ENCODE measurements at places on chromosomes 7 and 10.

GRCh38 chr7:148253629-148254028 is 336.9 kb upstream of the C7orf33 start:
- no peak for DNase-seq

DNA sequence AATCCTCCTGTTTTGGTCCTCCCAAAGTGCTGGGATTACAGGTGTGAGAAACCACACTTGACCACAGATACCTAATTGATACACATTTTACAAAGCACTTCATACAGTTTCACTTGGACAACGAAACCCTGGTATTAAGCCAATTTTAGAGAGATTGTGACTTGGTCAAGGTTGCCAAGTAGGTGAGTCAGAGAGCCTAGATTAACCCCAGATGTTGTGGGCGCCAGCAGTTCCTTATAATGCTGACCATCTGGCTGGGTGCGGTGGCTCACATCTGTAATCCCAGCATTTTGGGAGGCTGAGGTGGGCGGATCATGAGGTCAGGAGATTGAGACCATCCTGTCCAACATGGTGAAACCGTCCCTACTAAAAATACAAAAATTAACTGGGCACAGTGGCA is 4.9 kb upstream of the PHKG1 start:
- no peak for DNase-seq

DNA sequence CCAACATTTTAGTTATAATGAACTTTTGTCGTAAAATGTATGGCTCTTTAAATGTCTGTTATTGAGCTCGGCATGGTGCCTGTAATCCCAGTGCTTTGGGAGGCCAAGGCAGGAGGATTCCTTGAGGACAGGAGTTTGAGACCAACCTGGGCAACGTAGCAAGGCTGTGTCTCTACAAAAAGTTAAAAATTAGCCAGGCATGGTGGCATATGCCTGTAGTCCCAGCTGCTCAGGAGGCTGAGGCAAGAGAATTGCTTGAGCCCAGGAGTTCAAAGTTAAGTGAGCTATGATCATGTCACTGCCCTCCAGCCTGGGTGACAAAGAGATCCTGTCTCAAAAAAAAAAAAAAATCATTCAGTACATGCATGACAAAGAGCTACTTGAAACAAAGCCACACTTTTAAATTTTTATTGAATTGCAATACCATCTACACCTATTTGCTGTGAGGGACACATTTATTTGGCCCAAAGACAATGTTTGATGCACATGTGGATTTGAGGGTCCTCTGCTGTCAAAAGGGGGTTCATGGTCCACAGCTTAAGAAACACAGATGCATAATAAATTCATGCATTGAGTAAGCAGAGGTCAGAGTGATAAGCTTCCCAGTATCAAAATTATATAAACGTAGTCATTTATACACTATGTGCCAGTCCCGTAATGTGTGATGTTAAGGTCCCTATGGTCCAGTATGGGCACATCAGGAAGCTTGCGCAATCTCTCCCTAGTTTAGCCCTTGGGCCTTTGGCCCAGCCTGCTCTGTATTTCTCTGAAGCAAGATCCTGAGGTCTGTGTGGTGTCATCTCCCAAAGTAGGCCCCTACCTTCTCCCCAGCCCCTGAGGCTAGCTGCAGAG is 4.4 kb upstream of the MALSU1 start:
- no peak for DNase-seq

GRCh38 chr7:73622909-73623797 is 1.2 kb downstream of the MLXIPL start:
- no peak for DNase-seq

- no peak for DNase-seq
These were observed 8.0 kb downstream of the STAG3 start for GRCh38 chr7:100185726-100186125.

- no peak for DNase-seq
These were observed 97.4 kb downstream of the FOXL3 start for GRCh38 chr7:387132-388022.

DNA sequence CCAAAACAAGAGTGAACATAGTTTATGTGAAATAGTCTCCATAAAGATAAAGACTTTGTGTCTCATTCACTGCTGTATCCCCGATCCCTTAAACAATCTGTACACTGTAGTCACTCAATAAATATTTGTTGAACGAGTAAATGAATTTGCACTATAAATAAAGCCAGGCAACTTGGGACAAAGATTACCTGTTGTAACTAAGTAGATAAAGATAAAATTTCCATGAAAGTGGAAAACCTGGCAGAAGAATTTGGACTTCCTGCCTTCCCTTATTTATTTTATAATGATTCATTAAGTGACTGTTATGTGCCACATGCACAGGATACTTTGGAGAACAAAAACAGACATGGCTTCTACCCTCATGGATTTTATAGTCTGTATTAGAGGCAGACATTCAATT is 277.7 kb upstream of the KAT6B start:
- no peak for DNase-seq

- DNase-seq: no peak
These were observed 36.3 kb downstream of the SLC25A13 start for GRCh38 chr7:96285579-96285978.

GRCh38 chr7:85521108-85521694 is 334.3 kb upstream of the SEMA3D start:
- DNase-seq: no peak

DNA sequence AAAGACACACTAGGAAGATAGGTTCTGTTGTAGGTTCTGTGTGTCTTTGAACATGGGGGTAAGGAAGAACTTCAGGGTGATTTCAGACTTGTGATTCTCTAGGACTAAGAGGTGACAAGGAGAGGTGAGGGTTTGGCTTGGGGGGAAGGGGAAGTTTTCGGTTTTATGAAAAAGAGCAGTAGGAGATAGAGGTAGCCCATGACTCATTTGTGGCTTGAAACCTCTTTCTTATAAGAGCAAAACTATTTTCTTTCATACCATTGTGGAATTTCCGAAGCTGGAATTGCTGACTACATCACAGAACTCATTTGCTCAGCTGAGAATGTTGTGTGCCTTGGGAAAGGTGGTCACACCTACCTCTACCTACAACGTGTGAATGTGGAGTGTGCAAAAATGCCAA is 39.6 kb upstream of the IKZF1 start:
- no peak for DNase-seq

GRCh38 chr7:105877736-105878135 is 1.3 kb upstream of the ATXN7L1 start:
- no peak for DNase-seq

GRCh38 chr10:51527522-51528219 is 171.7 kb downstream of the CSTF2T start:
- no peak for DNase-seq

- DNase-seq: no peak
These were observed 274.8 kb upstream of the NRG3 start for GRCh38 chr10:81600185-81600584.

DNA sequence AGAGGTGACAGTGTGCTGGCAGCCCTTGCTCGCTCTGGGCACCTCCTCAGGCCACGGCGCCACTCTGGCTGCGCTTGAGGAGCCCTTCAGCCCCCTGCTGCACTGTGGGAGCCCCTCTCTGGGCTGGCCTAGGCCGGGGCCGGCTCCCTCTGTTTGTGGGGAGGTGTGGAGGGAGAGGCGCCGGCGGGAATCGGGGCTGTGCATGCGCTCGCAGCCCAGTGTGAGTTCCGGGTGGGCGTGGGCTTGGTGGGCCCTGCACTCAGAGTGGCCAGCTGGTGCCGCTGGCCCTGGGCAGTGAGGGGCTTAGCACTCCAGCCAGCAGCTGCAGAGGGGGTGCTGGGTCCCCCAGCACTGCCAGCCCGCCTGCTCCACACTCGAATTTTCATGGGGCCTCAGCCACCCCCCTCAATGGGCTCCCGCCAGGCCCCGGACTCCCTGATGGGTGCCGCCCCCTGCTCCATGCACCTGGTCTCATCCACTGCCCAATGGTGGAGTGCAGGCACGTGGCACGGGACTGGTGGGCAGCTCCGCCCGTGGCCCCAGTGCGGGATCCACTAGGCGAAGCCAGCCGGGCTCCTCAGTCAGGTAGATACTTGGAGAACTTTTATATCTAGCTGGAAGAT is 96.7 kb upstream of the BET1 start:
- DNase-seq: no peak

GRCh38 chr7:44215531-44215930 is 14.8 kb downstream of the YKT6 start:
- no peak for DNase-seq

DNA sequence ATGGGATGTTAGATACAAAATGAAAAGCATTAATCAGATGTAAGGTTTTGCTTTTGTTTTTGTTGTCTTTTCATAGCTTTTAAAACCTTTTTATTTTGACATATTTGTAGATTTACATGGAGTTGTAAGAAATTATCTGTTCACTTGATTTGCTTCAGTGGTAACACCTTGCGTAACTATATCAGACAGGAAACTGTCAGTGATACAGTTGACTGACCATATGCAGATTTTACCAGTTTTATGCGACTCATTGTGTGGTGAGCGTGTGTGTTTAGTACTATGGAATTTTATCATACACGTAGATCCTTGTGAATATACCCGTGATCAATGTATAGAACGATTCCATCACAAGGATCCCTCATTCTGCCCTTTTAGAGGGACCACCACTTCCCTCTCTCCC is 701.4 kb downstream of the SUGCT start:
- no peak for DNase-seq

DNA sequence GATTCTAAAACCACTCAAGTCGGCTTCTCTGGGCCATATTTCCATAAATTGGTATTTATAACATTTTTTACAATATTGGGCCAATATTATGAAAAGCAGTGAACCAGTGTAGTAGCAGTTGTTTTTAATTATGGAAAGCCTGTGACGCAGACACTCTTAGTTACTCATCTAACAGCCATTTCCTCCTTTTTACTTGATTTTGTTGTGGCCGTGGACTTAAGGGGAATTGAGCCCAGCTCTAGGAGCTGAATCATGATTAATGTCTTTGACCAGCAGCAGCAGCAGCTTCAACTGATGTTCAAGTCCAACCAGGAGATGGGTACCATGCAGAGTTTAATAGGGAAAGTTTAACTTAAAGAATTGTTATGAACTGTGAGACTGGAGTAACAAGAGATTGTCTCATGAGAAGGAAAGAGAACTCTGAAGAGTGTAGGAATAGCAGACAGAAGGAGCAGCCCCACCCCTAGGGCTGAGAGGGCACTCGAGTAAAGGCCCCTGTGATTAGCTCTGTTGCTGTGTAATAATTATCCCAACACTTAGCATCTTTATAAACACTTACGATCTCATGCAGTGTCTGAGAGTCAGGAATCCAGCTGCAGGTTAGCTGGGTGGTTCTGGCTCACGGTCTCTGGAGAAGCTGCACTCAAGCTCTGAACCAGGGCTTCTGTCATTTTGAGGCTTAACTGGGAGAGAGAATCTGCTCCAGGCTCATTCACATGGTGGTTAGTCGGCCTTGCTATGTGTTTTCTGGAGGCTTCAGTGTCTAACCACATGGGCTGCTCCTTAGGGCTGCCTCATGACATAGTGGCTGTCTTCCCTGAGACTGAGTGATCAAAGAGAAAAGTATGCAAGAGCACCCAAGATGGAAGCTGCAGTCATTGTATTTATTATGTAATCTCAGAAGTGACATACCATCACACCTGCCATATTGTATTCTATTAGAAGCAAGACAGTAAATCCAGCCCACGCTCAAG is 4.6 kb downstream of the LANCL2 start:
- no peak for DNase-seq

- DNase-seq: no peak
These were observed 944 bp downstream of the AVL9 start for GRCh38 chr7:32496052-32496813.

GRCh38 chr10:128710098-128710797 is 584.0 kb upstream of the MKI67 start:
- DNase-seq: no peak

- no peak for DNase-seq
These were observed 200.9 kb downstream of the GRM3 start for GRCh38 chr7:86844608-86845007.

DNA sequence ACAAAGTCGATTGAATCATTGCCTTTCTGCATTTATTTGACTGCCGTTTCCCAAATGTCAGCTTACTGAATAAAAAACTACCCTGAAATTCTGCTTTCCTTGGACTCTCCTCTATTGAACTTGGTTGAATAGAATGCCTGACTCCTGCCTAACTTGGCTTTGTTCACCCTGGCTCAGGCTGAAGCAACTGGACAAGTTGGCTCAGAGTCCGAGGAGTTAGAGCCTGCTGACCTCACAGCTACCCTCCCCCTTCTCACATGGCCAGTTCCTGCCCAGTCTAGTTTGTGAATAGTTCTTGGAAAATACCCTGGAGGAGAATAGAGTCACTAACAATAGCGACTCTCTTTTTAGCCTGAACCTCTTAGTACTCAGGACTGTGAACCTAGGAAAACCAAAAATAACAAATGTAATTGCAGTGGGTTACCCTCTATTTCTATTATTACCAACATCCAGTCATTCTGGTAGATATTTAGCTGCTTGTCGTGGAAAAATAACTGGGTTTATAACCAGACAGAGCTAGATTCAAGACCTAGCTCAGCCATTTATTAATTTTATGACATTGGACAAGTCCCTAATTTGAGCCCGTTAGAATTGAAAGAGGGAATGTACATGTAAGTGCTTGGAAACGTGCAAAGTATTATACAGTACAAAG is 17.3 kb upstream of the NRBF2 start:
- no peak for DNase-seq

DNA sequence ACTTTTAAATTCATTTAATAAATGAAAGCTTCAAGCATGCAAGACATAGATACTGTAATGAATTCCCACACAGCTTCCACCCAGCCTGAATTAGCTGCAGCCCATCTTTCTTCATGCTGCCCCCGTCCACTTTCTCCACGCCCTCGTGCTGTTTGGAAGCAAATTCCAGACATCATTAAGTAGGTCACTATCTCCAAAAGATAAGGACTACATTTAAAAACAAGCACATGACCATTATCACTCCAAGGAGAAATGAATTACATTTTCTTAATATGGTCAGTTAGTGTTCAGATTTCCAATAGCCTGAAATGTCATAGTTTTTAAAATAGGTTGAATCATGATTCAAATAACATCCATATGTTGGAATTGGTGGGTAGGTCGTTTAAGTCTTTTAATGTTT is 24.3 kb downstream of the LMTK2 start:
- DNase-seq: no peak

DNA sequence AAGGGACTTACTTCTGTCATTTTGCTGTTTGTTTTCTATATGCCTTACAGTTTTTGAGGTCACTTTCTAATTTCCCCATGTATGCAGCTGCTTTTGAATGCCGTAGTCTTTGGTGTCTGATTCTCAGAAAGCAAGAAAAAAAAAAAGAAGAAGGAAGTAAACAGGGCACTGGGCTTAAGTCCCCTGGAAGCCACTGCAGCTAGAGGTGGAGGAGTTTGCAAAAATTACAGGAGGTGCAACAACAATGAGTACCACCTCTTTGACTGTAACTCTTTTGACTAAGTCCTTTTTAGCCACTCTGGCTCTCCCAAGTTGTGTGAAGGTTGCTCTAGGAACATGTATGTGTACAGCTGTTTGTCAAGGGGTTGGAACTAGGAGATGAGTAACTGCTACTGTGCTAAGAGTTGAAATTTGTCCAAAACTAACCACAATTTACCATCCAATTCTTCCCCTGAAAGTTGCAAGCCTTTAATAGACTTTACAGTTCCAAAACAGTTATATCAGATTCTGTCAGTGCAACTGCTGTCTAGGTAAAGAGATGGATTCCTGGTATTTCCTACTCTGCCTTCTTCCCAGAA is 588.0 kb upstream of the LRRN3 start:
- DNase-seq: no peak

- no peak for DNase-seq
These were observed 17.2 kb downstream of the MDH2 start for GRCh38 chr7:76065016-76065612.
